CD4-positive, alpha-beta T cell treated with Interleukin-6 at 100 ng/mL for 8 hours (primary cell): ENCODE measurements at places on chromosomes 4 and X.
A peak's percentile ranks its signal among the peaks of the same experiment; 100 is the strongest.

DNA sequence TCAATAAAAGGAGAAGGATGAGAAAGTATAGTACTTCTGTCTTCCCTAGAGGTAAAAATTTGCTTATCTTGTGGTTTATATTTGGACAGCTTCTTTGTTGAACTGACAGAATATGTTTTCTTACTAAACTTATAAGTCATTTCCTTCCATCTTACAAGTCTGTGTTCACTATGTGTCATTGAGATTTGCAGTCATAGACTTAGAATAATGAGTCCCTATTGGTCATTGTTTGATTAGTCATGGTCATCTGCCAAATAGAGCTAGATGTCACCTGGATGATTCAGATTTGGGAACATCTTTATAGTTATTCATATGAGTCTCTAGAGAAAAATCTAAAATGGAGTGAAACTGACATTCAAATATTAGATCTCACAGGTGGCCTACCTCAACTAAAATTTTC is 51.5 kb downstream of the SPATA18 start:
- no peak for DNase-seq

DNA sequence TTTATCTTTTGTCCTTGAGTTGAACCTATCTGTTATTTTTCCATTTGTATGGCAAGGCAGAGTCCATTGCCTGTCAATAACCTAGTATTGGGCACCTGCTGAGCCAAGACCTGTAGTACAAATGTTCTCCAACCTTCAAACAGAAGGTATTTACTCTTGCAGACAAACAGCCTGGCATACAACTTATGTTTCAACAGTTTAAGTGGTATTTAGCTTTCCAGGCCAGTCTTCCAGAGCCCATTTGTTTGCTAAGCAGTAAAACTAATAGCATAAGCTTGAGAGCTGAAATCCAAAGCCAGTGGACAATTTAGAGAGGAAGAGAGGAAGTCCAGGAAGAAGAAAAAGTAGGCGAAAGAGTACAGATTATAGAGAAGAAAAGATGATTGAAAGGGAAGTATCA is 979.3 kb downstream of the GLUD2 start:
- no peak for DNase-seq

DNA sequence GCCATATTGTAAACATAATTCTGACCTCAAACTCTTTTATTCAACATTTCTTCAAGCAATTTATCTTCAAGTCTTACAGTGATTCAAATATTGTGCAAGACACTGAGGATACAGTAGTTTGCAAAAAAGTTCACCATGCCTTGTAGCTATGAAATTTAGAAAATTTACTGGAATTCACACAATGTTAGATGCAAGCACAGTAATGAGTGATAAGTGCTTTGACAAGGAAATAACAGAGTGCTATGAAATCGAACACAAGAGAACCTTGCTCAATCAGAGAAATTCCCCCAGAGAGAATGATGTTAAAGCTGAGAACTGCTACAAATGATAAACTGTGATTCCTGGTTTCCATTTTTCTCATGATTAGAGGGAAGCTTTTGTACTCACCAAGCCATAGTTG is 952.9 kb downstream of the FAT4 start:
- no peak for DNase-seq

GRCh38 chrX:30141966-30142365 is 73.4 kb upstream of the MAGEB2 start:
- DNase-seq = no peak

DNA sequence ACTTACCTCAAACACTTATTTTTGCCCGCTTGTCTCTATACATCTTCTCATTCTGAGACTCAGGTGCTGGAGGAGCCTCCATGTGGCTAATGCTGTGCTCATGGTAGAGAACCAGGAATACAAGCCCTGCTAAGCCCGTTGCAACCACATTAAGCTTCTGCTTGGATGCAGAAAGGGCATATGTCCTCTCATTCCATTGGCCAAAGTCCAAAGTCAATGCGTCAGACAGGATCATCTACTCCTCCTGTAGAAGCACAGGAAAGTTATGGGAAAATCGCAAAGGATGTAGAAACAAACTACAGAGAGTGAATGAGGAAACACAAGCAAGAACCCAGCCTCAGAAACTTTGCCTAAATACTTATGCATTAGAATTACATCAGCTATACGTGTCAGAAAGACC is 124.5 kb upstream of the AGA start:
- DNase-seq = no peak

- DNase-seq = no peak
Measured at GRCh38 chr4:112517911-112518310, 1.9 kb upstream of the NEUROG2 start.

GRCh38 chr4:175776217-175776616 is 35.8 kb downstream of the GPM6A start:
- no peak for DNase-seq

GRCh38 chr4:118280501-118281218 is 72.1 kb downstream of the PRSS12 start:
- peak; percentile 48 for DNase-seq

GRCh38 chr4:77187322-77187721 is 30.3 kb downstream of the CCNG2 start:
- DNase-seq = no peak

DNA sequence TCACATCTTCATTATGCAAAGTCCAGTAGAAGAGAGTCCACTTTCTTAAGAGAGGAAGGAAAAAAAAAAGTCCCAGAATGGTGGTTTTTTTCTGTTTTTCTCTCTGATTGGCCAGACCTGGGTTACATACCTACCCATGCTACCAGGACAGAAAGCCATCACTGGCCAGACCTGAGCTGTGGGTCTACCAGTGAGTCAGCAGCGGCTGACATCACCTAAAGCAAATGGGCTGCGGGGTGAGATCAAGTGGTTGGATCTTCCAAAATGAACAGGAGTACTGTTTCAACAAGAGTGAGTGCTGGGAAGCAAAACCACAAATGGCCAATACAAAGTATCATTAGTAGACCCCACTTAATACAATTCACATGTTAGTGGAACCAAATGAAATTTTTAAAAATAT is 1.6 kb upstream of the NDST3 start:
- DNase-seq = no peak

DNA sequence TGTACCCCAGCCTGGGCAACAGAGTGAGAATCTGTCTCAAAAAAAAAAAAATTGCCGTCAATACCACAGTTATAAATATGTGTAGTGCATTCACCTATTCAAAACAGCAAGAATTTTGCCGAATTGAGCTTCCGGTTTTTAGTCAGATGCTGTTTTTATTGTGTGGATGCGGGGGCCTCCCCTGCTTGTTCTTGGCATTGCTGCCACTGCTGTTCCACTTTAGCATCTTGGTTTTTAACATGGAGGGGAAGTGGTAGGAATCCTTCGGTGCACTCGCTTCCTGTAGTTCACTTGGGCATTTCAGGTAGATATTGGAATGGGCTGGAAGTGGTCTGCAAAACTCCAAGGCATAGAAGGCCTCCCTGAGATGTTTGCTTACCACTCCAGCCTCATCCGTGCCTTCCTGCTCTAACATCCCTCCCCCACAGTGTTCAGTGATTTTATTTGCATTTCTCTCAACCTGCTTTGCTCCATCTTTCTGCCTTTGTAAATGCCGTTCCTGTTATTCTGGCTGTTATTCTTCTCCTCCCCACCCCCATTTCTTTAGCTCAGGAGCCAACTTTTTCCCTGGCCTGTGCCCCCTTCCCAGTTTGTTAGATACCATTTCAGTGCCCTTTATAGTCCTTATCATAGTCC is 25.5 kb downstream of the MOB1B start:
- peak; percentile 21 for DNase-seq

DNA sequence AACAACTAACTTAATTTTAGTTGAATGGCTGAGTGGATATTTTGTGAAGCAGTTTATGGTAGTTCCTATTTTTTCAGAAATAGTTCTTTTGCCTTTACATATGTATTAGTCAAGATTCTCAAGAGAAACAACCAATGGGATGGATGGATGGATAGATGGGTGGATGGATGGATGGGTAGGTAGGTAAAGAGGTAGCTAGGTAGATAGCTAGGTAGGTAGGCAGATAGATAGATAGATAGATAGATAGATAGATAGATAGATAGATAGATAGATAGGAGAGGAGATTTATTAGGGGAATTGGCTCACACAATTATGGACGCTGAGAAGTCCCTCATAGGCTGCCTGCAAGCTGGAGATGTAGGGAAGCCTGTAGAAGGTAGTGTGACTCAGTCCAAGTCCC is 74.0 kb upstream of the NUDT6 start:
- DNase-seq = no peak
